HFFc6 (cell line): ENCODE measurements at places on chromosomes 7 and 10. TPM values are rescaled to one million over a fixed set of nuclear protein-coding genes. Genes with fewer than 3 reads are reported as not detected.

The FOXI2 gene
- total RNA-seq: not detected in 3 replicates

The CPA2 gene
- total RNA-seq: not detected in 2 replicates

The PDZD7 gene
- 1.4 to 2.2 TPM (median 1.9 TPM) in 3 replicates for total RNA-seq

GRCh38 chr7:12630513-12630819, 57.0 kb upstream of the ARL4A start:
- DNase-seq: no peak

- no peak for DNase-seq
Observed at GRCh38 chr7:23893942-23894891, 184.2 kb downstream of the STK31 start.

GRCh38 chr10:84156768-84157167, 16.8 kb upstream of the GPR15LG start:
- no peak for DNase-seq

DNA sequence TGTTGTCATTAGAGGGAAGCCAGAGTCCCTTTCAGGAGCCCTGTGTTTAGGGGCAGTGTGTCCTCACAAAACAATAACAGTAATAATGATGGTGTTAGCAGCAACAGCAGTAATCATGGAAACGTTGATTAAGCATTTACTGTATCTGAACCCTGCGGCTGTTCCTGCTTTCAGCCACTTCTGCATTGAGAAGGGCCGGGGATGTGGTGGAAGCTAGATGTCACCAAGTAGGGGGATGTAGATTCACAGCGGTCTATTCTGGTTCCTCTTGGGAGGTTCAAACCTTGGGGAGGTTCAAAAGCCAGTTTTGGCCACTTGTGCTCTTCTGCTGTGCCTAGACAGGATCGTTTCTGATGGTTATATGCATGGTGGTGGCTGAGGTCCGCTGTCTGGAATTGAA, 44.8 kb downstream of the PRPF18 start:
- DNase-seq: no peak
